ENCODE measurements at places on chromosomes 7 and 10.

- DNase-seq, result no peak
Observed at GRCh38 chr10:100972904-100973535, 3.7 kb downstream of the SEMA4G start.

GRCh38 chr7:91347290-91347689 is 83.1 kb downstream of the FZD1 start:
- peak; percentile 7 for DNase-seq

DNA sequence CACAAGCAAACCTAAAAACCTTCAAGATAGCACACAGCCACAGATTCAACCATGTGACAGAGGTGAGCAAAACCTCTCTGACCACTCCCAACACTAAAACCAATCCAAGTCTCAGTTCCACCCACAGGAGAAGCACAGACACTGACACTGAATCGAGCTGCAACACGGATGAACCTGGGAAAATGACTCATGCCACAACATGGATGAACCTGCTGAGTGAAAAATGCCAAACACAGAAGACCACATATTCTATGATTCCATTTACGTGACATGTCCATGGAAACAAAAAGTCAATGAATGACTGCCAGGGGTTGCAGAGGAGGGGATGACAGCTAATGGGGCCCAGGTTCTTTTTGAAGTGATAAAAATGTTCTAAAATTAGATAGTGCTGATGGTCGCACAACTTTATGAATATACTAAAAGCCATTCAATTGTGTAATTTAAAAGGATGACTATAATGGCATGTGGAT is 22.0 kb downstream of the CYTH3 start:
- DNase-seq, result no peak

GRCh38 chr10:36802490-36803153 is 322.8 kb upstream of the ANKRD30A start:
- DNase-seq, result peak; percentile 10

DNA sequence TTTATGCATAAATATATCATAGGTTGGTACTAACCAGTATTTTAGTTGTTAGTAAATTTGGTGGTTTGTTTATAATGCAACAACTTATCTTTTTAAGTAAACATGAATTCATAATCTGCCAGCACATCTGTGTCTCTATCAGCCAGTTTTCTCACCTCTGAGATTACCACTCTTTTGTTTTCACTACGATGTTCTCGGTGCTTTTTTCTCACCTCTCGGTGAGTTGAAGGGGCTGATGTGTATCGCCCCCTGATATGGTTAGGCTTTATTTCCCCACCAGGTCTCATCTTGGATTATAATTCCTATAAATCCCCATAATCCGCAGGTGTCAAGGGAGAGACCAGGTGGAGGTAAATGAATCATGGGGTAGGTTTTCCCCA is 114.1 kb downstream of the CAMK1D start:
- DNase-seq, result no peak

DNA sequence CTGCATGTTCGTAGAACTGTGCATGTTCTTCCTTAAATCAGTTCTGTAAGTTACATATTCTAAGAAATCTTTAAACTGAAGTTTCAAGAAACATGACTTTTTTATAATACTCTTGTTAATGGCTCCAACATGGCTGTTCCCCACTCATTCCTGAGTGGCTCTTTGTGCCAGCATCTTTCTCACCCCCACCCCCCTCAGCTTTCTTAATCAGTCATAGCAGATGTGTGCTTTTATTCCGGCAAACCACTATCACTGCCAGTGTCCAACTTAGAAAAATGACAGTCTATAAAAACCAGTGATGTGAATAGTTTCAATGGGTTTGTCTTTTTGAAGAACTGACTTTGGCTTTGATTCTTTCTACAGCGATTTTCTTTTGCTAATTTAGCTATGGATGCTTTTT is 37.6 kb downstream of the PITRM1 start:
- no peak for DNase-seq

Data from globus pallidus (tissue), 1 donor.